CD4-positive, alpha-beta T cell treated with Interferon alpha-2 for 1 hour (primary cell): ENCODE measurements at places on chromosomes 6 and 20.

DNA sequence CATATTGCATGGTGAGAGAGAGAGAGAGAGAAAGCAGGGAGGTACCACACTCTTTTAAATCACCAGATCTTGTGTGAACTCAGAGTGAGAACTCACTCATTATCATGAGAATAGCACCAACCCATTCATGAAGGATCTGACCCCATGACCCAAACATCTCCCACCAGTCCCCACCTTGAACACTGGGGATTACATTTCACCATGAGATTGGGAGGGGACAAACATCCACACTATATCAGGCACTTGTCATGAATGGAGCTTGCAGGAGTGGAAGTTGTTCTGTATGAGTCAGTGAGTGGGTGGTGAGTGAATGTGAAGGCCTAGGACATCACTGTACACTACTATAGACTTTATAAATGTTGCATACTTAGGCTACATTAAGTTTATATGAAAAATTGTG lies 47.7 kb upstream of the RNF182 start:
- no peak for DNase-seq

DNA sequence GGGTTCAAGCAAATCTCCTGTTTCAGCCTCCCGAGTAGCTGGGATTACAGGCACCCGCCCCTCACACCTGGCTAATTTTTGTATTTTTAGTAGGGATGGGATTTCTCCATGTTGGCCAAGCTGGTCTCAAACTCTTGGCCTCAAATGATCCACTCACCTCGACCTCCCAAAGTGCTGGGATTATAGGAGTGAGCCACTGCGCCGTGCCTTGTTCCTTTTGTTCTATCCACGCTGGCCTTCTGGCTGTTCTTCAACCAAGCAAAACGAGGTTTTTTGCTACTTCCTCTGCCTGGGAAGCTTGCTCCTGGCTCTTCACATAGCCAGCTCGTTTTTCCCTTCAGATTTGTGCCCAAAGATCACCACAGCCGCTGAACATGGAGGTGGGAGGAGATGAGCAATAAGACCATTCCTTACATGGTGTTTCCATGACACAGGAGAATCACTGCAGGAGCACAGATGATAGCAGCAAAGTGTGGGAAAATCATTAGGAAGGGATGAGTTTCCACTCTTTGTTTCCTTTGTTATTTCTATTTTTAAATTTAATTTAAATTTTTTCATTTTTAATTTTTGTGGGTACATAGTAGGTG lies 201.0 kb upstream of the ZNF217 start:
- DNase-seq = no peak

DNA sequence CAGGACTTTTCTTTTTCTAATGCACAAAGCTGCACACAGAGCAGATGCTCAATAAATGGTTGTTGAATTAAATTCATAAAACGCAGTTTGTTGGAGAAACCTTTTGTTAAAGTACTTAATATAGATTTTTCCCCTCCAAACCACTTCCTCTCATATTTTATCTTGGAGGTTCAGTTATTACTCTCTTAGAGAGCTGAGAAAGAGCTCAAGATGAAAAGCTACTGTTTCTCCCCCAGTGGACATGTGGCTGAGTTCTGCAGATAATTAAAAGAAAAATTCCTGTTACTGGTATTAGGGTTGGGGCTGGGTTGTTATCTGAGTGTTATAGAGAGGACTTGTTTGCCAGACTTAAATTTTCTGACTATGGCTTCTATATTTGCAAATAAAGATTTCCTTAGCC lies 294.0 kb downstream of the TBC1D7 start:
- no peak for DNase-seq

GRCh38 chr20:4901031-4901818 lies 100.1 kb downstream of the SLC23A2 start:
- DNase-seq = no peak

DNA sequence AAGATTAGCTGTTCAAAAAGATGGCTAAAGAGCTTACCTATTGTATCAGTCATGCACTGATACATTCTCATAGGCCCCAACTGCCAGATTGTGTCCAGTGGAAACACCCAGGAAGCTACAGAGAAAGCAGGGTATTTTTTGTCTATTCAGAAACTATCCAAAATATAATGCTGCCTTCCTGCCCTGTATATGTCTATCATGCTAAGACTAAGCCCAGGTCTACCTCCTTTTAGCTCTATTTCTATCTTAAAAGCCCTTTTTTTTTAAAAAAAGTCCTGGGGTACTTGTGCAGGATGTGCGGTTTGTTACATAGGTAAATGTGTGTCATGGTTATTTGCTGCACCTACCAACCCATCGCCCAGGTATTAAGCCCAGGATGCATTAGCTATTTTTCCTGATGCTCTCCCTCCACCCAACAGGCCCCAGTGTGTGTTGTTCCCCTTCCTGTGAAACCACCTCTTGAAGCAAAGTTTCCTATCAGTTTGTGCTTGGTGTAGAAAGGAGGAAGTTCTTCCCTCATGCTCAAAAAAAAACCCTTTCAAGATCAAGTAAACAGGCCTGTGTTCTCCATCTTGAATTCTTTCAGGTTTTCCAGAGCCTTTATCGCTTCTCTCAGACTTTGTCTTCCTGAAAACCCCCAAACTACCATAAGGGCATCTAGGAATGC lies 514 bp downstream of the DEFB129 start:
- no peak for DNase-seq
